NCI-H187 (cell line): ENCODE measurements at places on chromosomes 1 and 21.

DNA sequence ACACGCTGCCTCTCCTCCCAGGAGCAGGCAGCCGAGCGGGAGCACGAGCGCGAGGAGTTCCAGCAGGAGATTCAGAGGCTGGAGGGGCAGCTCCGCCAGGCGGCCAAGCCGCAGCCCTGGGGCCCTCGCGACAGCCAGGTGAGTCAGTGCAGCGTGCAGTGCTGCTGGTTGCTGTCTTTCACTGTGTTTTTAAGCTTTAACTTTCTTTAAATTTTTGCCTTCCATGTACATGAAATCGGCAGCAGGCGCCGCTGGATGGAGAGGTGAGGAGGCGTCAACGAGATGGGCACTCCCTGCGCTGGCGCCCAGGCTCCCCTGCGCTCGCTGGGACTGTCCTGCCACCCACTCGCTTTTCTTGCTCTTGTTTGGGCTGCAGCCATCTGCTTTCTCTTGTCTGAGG, 60.7 kb upstream of the DIP2A start:
- no peak for DNase-seq

GRCh38 chr1:176118985-176119384, 88.1 kb downstream of the COP1 start:
- no peak for DNase-seq

GRCh38 chr1:228876187-228876586, 140.9 kb downstream of the RHOU start:
- DNase-seq: no peak

DNA sequence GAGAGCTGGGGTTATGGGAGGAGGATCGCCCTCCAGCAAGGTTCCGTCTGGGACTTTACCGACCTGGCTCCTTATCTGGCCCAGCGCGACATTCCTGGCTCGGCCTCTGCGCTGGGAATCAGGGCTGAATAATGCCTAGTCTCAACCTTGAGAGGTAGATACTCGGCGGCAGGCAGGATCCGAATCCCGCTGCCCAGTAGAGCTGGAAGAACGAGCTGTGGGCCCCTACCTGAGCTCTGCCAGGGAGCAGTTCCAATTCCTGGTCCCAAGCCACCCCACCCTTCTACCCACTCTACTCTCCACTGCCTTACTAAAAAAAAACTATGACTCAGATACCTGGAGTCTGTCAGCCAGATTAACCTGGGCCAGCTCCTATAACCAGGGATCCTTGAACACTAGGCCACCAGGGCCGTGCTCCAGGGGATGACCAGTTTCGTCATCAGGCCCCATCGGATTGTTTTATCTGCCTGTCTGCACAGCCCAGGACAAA, 53.6 kb downstream of the RHBG start:
- no peak for DNase-seq

GRCh38 chr1:151475175-151475574, 15.9 kb upstream of the POGZ start:
- no peak for DNase-seq

- DNase-seq: no peak
Observed at GRCh38 chr1:48082271-48082962, 85.2 kb upstream of the TRABD2B start.

DNA sequence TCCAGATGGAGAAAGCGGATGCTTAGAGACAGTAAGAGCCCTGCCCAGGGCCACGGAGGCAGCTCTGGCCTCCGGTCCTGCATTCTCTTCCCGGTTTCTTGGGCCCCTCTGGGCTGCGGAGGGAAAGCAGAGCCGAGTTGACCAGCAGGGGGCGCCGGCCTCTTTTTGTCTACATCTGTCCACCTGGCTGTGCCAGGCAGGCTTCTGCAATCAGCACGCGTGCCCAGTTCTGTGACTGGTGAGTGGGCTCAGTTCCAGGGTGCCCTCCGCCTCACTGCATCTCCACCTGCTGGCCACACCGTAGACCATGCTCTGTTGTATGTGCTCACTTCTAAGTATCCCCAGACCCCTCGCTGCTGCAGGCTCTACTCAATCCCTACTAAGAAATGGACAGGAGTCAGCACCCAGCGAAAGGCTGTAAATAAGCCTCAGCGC, 6.7 kb upstream of the HUNK start:
- peak; percentile 82 for DNase-seq

DNA sequence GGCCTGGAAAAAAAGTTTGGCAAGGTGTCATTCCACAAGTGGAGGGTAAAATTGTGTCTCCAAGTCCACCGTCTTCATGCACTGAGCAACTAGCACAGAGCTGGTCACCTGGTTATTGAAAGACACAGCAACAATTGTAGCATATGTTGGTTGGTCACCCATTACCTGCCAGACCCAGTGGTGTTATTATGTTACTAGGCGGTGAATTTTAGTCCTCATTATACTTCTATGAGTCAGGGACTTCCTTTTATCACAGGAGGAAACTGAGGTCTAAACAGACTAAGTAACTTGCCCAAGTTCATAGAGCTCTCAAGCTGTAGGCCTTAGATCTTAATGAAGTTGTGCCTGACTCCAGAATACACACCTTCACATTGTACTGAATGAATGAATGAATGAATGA, 94.9 kb upstream of the VANGL1 start:
- DNase-seq: no peak

DNA sequence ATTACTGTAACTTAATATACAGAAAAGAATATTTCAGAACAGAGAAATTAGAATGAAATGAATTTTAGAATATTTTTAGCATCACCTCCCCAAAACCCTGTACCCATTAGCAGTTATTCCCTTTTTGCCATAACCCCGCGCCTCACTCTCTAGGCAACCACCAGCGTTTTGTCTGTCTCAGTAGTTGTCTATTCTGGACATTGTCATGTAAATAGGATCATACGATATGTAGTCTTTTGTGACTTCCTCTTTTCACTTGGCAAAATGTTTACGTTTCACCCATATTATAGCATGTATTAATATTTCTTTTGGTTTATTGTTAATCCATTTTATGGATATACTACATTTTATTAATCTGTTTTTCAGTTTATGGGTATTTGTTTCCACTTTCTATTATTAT, 24.9 kb downstream of the SOAT1 start:
- DNase-seq: no peak

- no peak for DNase-seq
Observed at GRCh38 chr1:14668538-14668937, 70.1 kb downstream of the KAZN start.

- no peak for DNase-seq
Observed at GRCh38 chr1:158391099-158391498, 8.2 kb downstream of the OR10T2 start.

GRCh38 chr1:83509301-83509781, 489.6 kb downstream of the TTLL7 start:
- DNase-seq: no peak

DNA sequence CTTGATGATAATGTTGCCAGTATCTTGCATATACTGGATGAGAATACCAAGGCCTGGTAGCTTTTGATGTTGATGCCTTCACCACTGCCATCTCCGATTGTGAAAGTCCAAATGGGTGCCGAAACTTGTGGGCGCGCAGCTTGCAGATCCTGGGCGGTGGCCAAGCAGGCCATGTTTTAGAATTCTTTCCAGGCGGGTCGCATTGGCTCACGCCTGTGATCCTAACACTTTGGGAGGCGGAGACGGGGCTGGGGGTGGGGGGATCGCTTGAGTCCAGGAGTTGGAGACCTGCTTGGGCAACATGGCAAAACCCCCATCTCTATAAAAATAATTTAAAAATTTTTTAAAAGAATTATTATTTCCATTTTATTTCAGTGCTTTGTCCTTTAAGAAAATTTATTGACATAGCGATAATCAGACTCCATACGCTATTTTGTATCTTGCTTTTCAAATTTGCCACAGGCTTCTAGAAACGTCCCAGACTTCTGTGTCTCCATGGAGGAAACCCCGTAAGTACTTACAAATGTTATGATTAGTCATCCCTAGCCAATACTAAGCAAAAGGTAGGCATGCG, 592 bp upstream of the ZNF326 start:
- DNase-seq: no peak

- DNase-seq: no peak
Observed at GRCh38 chr1:245485996-245486395, 331.2 kb downstream of the KIF26B start.

- DNase-seq: no peak
Observed at GRCh38 chr1:221039616-221040015, 160.4 kb downstream of the HLX start.

DNA sequence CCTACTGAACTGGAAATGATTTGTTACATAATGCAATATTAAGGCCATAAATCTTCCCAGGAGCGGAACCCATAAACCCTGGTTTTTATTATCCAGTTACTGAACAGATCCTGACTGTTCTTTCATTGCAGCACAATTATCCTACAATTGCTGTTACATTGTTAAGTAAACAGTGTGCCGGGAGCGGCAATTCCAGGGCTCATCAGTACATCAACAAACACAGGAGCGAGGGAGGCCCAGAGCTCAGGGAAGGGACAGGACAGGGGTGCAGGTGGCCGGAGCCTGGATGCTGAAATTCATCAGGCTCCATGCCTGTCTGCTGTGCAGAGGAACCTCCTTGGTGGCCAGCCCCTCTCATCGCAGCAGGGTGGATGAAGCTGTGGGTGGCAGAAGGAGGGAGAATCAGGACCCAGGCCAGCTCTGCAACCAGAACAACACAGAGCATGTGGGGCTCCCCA, 544.7 kb downstream of the NPHP4 start:
- no peak for DNase-seq

DNA sequence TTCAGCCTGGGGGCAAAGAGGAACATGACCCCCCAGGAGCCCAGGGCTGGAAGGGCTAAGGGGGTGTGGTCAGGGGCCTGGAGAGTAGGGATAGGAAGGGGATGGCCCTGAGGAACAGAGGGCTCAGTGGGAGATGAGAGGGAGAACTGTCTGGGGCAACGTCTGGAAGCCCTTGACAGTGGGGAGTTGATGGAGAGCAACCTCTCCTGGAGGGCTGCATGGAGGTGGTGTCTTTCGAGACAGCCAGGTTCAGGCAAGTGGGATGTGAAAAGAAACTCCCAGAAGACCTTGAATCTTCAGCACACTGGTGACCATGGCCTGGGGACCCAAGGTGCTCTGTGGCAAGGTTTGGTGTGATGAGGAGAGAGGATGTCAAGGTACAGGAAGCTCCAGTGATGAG, 54.2 kb upstream of the RUNX3 start:
- DNase-seq: no peak

GRCh38 chr1:9253004-9253403, 18.4 kb downstream of the H6PD start:
- no peak for DNase-seq

DNA sequence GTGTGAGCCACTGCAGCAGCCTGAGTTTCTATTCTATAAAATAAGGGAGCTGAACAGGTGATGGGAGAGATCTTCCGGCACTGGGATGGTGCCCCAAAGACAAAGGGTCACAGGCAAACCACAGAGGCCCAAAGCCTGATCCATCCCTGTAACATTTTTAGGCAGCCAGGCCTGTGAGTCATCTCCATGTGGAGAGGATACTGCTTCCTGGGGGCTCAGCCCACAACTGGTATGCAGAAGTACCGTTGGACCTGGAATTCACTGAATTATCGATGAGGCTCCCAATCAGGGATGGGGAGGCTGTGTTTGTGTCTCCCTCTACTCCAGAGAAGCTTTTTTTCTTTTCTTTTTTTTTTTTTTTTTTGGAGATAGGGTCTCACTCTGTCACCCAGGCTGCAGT, 48.8 kb upstream of the WASF2 start:
- no peak for DNase-seq

DNA sequence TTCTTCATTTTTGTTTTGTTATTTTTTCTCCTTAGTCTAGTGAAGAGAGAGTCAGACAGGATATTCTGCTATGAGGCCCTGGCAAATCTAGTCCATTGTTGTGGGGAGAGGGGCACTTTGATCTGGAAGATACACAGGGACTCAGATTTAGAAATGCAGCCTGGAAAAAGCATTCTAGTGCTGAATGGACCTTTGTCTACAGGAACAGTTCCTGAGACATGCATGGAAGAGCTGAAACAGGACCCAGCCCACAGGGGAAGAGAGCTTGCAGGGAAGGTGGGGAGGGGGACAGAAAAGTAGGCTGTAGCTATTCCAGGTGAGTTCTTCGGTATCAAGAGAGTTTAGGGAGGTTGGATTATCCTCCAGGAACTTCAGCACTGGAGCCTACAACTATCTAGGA, 98.5 kb downstream of the AKT3 start:
- no peak for DNase-seq

GRCh38 chr1:40079774-40080400, 17.2 kb downstream of the PPT1 start:
- DNase-seq: no peak

- DNase-seq: no peak
Observed at GRCh38 chr1:184838504-184838951, 83.9 kb upstream of the EDEM3 start.

- no peak for DNase-seq
Observed at GRCh38 chr1:205032508-205032907, 10.5 kb upstream of the CNTN2 start.

- DNase-seq: no peak
Observed at GRCh38 chr1:214026985-214027384, 39.2 kb downstream of the PROX1 start.

GRCh38 chr1:100266741-100267140, 725 bp downstream of the RTCA start:
- no peak for DNase-seq

DNA sequence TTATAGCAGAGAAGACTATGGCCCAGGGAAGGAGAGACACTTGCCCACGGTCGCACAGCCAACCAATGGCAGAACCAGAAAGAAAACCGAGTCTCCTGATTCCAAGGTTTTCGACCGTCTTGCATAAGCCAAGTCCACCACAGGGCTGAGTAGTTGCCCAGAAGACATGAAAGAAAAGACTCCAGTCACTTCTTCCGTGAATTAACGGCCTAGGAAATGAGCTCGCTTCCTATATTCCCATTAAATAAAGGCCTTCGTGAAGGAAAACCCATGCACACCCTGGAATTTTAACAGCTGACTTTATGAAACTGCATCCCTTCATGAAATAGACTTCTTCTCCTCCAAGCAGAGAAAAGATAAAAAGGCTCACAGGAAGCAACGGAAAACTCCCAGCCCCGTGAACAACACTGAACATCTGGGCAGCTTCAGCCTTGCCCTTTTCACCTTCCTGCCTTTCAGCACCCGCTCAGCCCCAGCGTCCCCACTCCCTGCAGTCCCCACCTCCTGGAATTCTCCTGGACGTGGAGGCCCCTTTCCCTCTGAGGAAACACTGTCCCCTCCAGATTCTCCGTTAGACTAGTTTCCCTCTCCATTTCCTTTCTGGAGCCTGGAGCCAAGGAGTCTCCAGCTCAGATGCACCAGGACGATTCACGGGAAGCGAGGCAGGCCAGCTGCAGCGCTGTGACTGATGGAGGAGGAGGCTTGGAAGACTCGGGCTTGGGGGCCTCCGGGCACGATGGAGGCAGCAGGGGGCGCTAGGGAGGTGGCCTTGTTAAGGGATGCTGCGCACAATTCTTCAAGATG, 2.7 kb upstream of the MYOC start:
- peak; percentile 71 for DNase-seq

GRCh38 chr1:152110860-152111514, 4.3 kb downstream of the TCHH start:
- no peak for DNase-seq

GRCh38 chr1:2967881-2968280, 53.4 kb upstream of the ACTRT2 start:
- DNase-seq: no peak

GRCh38 chr21:45209046-45209445, 78.6 kb downstream of the POFUT2 start:
- no peak for DNase-seq
